ENCODE measurements at places on chromosomes 16 and 17.

- no peak for DNase-seq
These were observed 6.6 kb upstream of the IGFBP4 start for GRCh38 chr17:40436636-40437035.

GRCh38 chr17:45973099-45973780 lies 25.8 kb upstream of the STH start:
- DNase-seq, result no peak

DNA sequence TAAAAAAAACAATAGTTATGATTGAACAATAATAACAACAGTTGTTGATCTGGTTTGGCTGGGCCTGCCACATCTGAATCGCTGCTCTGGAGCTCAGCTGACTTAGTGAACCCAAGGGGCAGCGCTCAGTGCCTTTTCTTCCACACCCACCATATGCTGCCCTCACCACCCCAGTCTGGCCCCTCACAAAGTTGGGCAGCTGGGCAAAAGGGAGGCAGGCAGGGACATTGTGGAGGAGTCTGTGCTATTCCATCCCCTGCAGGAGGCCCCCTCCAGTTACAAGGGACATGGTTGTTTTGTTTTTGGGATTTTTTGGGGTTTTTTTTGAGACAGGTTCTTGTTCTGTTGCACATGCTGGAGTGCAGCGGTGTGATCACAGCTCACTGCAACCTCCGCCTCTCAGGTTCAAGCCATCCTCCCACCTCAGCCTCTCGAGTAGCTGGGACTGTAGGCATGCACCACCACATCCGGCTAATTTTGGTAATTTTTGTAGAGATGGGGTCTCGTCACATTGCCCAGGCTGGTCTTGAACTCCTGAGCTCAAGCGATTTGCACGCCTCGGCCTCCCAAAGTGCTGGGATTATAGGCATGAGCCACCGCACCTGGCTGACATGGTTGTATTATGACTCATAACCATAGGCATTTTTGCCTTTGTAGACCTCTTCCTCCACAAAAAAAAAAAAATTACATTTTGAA lies 8.6 kb upstream of the PECAM1 start:
- no peak for DNase-seq

GRCh38 chr16:28140788-28141618 lies 70.8 kb downstream of the XPO6 start:
- peak; percentile 15 for DNase-seq

DNA sequence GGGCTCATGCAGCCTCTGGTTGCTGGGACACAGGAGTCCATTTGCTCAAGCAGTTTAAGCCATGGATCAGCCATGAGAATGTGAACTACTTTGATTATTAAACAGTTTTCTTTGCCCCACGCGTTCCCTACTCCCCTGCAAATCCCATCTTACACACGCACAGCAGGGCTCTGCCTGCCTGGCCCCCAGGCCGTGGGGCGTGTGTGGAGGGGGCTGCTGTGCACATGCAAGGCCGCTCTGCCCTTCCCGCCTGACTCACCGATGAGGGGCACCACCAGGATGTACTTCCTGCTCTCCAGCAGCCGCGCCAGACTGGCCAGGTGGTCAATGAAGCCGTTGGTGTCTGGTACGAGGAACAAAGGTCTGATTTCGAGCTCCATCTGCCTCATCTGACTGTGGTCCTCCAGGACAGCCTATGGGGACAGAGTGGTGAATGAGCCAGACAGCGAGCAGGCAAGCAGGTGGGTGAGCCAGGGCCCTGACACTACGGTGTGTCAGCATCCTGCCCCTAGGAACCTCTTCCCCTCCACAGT lies 13.7 kb downstream of the HIC1 start:
- no peak for DNase-seq

DNA sequence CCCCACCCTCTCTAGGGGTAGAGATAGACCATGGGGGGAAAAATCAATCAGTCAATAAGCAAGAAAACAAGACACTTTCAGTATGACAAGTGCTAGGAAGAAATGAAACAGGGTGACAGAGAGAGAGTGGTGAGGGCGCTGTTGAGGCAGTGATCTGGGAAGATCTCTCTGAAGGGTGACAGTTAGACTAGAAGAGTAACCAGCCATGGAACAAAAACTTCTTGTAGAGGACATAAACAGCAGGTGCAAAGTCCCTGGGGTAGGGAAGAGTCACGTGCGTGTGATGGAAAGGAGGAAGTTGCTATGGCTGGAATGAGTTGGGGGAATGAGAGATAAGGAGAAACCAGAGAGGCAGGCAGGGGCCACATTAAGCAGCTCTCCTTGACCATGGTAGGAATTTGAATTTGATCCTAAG lies 16.8 kb upstream of the EMP2 start:
- no peak for DNase-seq
